Thoracic aorta (tissue), 2 donors: ENCODE measurements at places on chromosomes 4 and X. TPM values are rescaled to one million over a fixed set of nuclear protein-coding genes. Genes with fewer than 3 reads are reported as not detected.
A peak's percentile ranks its signal among the peaks of the same experiment; 100 is the strongest.

The NEIL3 gene
- not detected for total RNA-seq

The BRS3 gene
- not detected for total RNA-seq

The ENPEP gene
- 9.9 TPM for total RNA-seq

The DMP1 gene
- 0.21 TPM for total RNA-seq

The SMR3B gene
- total RNA-seq = not detected

The KIAA0232 gene
- 56.9 TPM for total RNA-seq

The TEX13B gene
- total RNA-seq = not detected

DNA sequence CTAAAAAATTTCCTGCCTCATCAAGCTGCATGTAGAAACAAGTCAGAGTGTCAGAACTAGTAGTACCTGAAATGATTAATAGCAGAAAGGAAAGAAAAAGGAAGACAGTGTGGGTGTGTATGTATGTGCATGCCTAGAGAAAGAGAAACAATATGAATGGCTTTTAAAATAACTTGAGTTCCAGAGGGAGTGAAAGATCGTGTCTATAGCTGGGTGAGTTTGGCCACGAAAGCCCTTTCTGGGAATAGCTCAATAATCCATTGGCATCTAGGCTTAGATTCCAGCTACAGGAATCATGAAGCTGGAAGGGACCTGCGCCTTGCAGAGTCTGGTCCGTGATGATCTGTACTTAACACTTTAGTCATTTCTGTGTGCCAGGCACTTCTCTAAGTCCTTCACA lies 195.6 kb downstream of the RAPGEF2 start:
- H3K4me1 ChIP-seq = no peaks in the 10 kb centered on the region
- no peak overlapping the region for H3K27ac ChIP-seq
- H3K4me3 ChIP-seq = no peak overlapping the region
- no peaks in the 10 kb centered on the region for H3K36me3 ChIP-seq
- no peaks in the 10 kb centered on the region for H3K27me3 ChIP-seq

DNA sequence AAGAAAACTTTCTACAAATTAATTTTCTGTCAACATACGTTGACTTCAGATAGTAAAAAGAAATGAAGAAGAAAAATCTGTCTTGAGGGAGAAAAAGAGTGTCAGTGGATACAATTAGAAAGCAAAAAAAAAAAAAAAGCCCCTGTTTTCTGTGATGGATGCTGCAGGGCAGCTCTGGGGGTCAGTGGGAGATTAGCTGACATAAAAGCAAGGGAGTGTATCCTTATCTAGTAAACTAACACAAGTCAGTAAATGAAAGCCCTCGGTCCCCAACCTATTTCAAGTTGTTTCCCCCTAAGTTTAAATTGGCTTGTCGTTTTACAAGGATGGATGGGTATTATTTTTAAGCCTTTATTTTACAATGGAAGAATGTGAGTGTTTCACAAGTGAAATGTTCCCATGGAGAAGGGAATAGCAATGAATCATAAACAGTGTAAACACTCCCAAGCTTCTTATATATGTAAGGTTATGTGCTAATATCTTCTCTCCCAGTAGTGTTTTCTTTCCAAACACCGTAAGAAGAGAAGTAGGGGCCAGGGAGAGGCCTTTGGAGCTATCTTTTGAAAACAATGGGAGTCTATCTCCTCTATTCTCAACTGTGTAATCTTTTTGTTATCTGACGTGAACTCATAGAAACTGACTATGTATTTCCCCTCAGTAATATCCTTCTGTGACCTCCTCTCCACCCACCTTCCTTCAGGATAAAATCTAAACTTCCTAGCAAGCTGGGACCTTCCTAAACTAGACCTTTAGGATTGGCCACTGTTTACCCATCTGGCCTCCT lies 347.7 kb downstream of the FBXO8 start:
- no peak overlapping the region for H3K27ac ChIP-seq
- DNase-seq = no peak
- H3K27me3 ChIP-seq = no peaks in the 10 kb centered on the region
- peaks cover 49% of the 10 kb centered on the region for H3K4me1 ChIP-seq
- no peaks in the 10 kb centered on the region for H3K36me3 ChIP-seq

DNA sequence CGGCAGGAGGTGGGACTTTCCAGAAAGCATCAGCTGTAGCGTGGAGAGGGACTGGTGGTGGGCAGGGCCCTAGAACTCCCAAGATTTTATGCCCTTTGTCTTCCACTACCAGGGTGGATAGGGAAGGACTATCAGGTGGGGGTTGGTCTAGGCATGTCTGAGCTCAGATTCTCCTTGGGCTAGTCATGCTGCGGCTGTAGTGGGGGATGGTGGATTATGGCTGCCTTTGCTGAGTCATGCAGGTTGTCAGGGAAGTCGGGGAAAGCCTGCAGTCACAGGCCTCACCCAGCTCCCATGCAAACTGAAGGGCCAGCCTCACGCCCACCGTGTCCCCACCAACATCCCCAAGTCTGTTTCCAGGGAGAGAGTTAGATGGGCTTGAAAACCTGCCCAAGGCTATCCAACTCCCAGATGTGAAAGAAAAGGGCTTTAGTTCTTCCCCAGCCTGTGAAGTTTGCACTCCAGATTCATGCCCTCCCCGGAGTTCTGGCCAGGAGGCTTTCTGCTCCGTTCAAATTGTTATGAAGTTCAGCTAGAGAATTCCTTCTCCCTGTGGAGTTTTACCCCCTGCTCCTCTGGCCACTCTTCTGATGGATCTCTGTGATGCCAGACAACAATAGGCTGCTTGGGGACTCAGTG lies 13.4 kb upstream of the MEPE start:
- no peaks in the 10 kb centered on the region for H3K36me3 ChIP-seq
- DNase-seq = no peak
- no peak overlapping the region for H3K4me3 ChIP-seq
- no peaks in the 10 kb centered on the region for H3K27me3 ChIP-seq

- no peak overlapping the region for H3K4me3 ChIP-seq
- H3K36me3 ChIP-seq = no peaks in the 10 kb centered on the region
- no peak overlapping the region for H3K27ac ChIP-seq
- DNase-seq = no peak
- no peaks in the 10 kb centered on the region for H3K4me1 ChIP-seq
Measured at GRCh38 chr4:100849319-100849718, 331.5 kb upstream of the EMCN start.

DNA sequence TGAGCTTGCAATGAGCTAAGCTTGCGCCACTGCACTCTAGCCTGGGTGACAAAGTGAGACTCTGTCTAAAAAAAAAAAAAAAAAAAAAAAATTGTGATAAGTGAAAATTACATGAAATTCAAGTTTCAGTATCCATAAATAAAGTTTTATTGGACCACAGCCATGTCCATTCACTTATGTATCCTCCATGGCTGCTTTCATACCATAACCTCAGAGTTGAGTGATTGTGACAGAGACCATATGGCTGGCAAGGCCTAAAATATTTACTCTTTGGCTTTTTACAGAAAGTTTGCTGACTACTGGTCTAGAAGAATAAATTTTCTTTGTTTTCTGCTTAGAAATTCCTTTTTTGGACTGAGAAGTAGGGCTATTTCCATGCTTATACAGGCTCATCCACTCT lies 11.8 kb upstream of the SHISA3 start:
- DNase-seq = no peak
- no peak overlapping the region for H3K4me3 ChIP-seq
- no peak overlapping the region for H3K27ac ChIP-seq

DNA sequence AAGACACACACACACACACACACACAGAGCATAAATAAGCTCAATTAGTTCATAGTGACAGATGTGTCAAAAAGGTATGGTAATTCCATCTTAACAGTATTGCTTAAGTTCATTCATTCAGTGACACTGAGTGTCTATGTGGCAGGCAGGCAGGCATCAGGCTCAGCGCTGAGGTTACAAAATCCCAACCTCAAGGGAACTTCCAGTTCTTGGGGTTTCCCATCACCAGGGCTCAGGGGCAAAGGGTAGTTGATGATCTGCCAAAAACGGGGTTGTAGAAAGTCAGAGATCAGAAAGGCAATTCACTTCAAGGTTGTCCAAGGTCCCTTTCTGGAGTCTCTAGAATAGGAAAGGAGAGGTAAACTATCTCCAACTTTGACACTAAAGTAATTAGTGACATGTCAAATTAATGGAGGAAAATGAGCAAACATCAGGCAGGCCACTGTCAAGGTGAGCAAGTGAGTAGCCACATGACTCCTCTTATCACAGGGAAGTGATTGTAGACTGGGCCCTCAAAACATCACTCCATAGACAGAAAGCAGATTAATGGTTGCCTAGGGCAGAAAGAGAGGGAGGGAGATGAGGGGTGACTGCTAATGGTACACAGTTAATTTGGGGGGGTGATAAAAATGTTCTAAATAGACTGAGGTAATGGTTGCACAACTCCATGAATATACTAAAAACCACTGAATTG lies 41.8 kb downstream of the GPC4 start:
- H3K4me1 ChIP-seq = peaks cover 22% of the 10 kb centered on the region
- no peaks in the 10 kb centered on the region for H3K36me3 ChIP-seq
- no peak overlapping the region for H3K27ac ChIP-seq
- no peaks in the 10 kb centered on the region for H3K27me3 ChIP-seq
- no peak for DNase-seq
- H3K4me3 ChIP-seq = no peak overlapping the region

DNA sequence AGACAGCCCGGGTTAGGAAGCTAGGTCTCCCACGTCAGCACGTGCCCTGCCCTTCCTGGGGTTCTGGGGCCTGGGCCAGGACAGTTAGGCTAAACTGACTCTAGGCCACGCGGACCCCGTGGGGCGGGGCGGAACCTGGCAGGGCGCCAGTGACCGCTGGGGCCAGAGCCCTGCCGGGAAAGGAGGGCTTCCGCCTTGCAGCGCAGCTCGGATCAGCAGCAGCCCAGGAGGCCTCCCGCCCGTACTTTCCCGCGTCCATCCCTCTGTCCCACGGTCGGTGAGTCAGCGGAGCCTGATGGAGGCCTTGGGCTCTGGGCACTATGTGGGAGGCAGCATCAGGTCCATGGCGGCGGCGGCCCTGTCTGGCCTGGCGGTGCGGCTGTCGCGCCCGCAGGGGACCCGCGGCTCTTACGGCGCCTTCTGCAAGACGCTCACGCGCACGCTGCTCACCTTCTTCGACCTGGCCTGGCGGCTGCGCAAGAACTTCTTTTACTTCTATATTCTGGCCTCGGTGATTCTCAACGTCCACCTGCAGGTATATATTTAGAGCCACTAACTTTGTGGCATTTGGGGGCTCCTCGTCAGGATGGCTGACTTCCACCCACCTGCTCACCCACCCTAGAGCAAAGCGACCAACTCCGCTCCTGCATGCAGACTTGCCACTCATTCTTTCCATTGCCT lies at the start of gene SMIM10:
SMIM10 (plus strand) TSS at position 191 of the 681 bp plus-strand sequence; CDS start at position 296, 105 bp downstream.
- H3K36me3 ChIP-seq = no peaks in the 10 kb centered on the region
- no peaks in the 10 kb centered on the region for H3K4me1 ChIP-seq
- H3K27ac ChIP-seq = peak within 1 kb of the TSS; percentile 34
- H3K4me3 ChIP-seq = peak within 1 kb of the TSS; percentile 78
- peak; percentile 9 for DNase-seq

GRCh38 chr4:62193761-62194160 lies 993.6 kb downstream of the ADGRL3 start:
- H3K4me1 ChIP-seq = no peaks in the 10 kb centered on the region
- no peaks in the 10 kb centered on the region for H3K27me3 ChIP-seq
- no peak for DNase-seq
- no peak overlapping the region for H3K4me3 ChIP-seq

DNA sequence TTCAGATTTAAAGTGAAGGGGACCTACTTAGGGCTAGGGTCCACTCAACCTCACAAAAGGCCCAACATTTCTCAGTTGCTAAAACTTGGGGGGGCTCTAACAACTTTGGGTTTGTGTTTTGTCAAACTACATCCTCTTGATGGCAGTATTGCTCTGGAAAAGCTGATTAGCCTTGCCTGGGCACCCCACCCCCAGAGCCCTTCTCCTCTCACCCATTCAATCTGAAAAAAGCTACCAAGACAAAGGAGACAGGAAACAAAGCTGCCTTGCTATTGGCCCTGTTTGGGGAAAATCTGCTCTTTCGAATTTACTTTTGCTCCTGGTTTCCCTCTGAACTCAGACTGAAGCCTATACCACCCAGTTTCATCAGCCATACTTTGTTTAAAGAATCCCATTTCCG lies 195.2 kb upstream of the STK26 start:
- no peak overlapping the region for H3K27ac ChIP-seq
- no peaks in the 10 kb centered on the region for H3K36me3 ChIP-seq
- no peaks in the 10 kb centered on the region for H3K27me3 ChIP-seq
- no peaks in the 10 kb centered on the region for H3K4me1 ChIP-seq
- DNase-seq = no peak
